ENCODE measurements at places on chromosomes 1 and 21. TPM values are rescaled to one million over a fixed set of nuclear protein-coding genes. Genes with fewer than 3 reads are reported as not detected.

FCGR3B gene
- total RNA-seq, result not detected

- no peak for DNase-seq
Measured at GRCh38 chr1:24963099-24963872, 33.2 kb upstream of the RUNX3 start.

- no peak for DNase-seq
Measured at GRCh38 chr1:82704966-82705365, 904.2 kb downstream of the ADGRL2 start.

GRCh38 chr1:236137285-236137852 is 5.0 kb upstream of the GPR137B start:
- peak; percentile 7 for DNase-seq

DNA sequence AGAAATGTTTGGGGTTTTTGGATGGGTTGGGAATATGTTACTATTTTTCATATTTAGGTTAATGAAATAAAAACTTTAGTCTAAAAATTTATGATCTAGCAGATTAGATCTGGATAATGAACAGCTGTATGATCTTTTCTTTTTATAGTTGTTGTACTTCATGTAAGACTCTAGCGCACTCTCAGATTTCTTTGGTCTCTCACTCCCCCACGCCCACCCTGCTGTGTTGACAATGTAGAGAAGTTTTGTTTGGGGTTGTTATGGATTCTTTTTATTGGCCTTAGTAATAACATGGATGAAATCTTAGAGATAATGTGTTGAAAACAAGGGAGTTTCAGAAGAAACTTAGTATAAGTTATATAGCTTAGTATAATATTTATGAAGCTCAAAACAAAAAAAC is 5.5 kb downstream of the KLF18 start:
- DNase-seq, result no peak

DNA sequence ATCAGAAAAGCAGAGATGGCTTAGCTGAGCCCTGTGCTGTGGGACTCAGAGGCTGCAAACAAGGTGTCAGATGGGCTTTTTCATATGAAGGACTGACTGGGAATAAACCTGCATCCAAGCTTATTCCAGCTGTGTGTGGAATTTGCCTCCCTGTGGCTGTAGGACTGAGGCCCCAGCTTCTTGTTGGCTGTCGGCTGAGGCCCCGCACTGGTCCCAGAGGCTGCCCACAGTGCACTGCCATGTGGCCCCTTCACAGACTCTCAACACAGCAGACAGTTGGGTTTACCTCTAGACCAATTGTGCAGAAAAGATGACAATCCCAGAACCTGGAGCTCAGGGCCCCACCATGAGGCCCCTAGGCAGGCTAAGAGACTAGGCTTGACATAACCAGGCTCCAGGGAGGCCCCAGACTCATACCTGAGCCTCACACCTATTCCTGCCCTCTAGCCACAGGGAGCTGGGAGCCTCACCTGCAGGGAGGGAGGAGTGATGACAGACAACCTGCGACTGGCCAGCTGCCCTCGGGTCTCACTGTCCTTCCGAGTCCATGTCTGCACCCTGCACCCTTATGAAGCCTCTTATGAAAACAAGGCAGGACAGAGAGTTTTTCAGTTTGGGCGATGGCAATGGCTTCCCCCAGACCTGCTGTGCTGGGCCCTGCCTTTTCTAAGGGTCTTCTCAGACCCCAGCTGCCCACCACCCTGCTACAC is 615.5 kb downstream of the NPHP4 start:
- DNase-seq, result no peak

GRCh38 chr21:36710729-36711048 is 11.8 kb downstream of the SIM2 start:
- DNase-seq, result no peak
